ENCODE measurements at places on chromosomes 13 and 19.
A peak's percentile ranks its signal among the peaks of the same experiment; 100 is the strongest.

DNA sequence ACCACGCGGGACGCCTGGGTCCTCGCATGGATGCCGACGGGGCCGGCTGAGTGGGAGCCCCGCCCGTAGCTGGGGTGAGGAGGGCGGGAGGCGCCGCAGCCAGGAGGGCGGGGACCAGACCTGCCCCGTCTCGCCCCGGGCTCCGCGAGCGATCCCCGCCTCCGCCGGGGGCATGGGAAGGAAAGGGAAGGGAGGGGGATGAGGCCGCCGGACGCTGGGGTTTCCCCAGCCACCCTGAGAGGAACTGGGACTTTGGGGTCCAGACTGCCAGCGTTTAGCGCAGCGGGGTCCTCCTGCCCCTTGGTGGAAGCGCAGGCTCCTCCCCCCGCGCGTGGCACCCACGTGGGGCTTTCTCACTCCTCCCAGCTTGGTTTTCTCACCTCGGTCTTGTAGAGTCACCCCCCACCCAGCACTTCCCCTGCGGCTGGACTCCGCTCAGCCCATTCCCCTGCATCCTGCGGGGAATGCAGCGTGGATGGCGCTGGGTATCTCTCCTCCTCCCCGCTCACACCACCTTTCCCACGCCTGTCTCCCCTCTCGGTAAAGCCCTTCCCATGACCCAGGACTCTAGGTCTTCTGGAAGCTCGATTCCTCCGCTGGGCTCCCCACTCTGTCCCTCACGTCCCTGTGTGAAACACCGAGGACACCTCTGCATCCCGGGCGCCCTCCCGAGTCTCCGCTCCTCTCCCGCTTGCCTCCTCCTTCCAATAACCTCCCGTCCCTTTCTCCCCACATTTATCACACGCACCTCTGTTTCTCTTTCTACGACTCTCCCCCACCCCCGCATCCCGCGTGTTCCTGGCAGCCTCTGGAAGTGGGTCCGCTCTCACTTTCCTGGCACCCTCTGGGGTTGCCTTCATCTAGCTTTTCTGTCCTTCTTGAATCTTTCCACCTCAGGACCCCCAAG, 2.1 kb downstream of the TGFB1 start:
- peak; percentile 88 for DNase-seq

DNA sequence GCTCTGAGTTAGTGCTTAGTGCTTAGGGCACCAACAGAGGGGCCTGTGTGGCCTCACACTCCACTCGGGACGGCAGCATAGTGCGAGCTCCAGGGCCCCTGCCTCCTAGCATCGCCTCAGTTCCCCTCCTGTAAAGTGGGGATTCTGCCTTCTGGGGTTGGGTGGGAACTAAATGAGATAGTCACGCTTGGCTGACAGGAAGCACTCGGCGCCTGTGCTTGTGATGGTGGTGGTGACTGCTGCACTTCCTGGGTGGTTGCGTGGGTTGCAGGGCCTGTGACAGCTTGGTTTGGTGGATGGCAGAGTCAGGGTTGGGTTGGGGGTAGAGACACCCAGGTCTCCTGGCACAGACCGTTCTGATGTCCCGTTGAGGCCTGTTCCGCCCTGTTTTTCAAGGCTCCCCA, 7.7 kb downstream of the PLEKHF1 start:
- peak; percentile 67 for DNase-seq

GRCh38 chr13:100536643-100537180, 51.9 kb downstream of the GGACT start:
- DNase-seq: no peak

GRCh38 chr13:76600081-76600480, 286.1 kb downstream of the KCTD12 start:
- no peak for DNase-seq

DNA sequence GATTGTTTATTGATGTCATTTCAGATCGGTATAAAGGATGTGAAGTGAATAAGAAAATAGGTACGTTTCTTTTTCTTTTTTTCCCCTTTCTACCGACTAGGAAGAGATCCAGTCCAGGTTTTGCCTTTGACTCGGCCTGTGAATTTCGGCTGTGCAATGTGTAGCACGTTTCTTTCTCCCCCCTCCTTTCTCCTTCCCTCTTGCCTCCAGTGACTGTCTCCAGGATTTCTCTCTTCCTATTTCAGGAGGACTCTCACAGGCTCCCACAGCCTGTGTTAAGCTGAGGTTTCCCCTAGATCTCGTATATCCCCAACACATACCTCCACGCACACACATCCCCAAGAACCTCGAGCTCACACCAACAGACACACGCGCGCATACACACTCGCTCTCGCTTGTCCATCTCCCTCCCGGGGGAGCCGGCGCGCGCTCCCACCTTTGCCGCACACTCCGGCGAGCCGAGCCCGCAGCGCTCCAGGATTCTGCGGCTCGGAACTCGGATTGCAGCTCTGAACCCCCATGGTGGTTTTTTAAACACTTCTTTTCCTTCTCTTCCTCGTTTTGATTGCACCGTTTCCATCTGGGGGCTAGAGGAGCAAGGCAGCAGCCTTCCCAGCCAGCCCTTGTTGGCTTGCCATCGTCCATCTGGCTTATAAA, at the start of gene GPC6:
TSS of gene GPC6 (plus strand) at position 185 of the 657 bp plus-strand sequence.
- DNase-seq: no peak

- DNase-seq: no peak
These were observed 13.6 kb upstream of the ZNF14 start for GRCh38 chr19:19746286-19747213.

DNA sequence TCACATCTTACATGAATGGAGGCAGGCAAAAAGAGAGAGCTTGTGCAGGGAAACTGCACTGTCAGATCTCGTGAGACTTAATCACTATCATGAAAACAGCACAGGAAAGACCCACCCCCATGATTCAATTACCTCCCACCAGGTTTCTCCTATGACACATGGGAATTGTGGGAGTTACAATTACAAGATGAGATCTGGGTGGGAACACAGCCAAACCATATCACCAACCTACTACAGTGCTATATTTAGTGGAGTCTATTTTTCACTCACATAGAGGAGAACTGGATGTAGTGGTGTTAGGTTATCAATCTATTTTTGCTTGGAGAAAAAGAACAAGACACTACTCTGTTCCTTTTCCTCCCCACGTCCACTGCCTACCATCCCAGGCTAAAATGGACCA, 276.6 kb downstream of the KCTD12 start:
- no peak for DNase-seq

- DNase-seq: no peak
These were observed 163.4 kb upstream of the TSC22D1 start for GRCh38 chr13:44739539-44739938.

- no peak for DNase-seq
These were observed 80.4 kb downstream of the INSR start for GRCh38 chr19:7213628-7214323.

- peak; percentile 64 for DNase-seq
These were observed 463.8 kb downstream of the ITGBL1 start for GRCh38 chr13:101916108-101916774.

- no peak for DNase-seq
These were observed 14.7 kb downstream of the B3GLCT start for GRCh38 chr13:31214435-31214834.

GRCh38 chr13:99431927-99432608, 69.2 kb upstream of the TM9SF2 start:
- DNase-seq: no peak

DNA sequence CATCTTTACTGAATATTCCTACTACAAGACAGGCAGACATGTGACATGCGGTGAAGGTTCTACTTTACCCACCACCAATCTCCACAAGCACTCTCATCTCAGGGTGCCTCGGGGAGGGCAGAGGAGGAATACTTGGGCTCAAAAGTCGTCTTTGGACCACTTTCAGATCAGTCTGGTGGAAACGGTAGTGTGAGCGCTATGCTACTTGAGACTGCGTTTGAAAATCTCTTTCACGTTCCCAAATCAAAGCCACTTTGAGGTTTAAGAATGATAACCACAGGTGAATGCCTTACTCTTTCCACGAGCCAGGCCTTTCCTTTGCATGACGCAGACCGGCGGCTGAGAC, 1.5 kb upstream of the SOX1 start:
- DNase-seq: no peak

GRCh38 chr19:6705931-6706632, 14.4 kb downstream of the C3 start:
- peak; percentile 46 for DNase-seq

DNA sequence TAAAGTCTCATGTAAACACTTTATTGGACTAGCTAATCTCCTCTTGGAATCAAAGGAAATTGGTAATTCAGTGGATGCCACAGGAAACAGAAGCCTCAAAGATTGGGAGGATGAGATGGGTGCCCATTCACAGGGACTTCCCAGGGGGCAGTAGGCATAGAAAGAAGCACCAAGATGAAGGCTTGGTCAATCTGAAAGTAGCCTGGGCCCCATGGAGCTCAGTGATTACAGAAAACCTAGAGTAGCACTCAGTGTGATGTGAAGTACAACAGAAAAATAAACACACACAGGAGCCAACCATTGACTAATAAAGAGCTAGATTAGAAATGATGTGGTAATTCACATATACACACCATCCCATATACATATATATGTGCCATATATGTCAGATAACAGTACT, 560.6 kb downstream of the TBC1D4 start:
- DNase-seq: no peak

DNA sequence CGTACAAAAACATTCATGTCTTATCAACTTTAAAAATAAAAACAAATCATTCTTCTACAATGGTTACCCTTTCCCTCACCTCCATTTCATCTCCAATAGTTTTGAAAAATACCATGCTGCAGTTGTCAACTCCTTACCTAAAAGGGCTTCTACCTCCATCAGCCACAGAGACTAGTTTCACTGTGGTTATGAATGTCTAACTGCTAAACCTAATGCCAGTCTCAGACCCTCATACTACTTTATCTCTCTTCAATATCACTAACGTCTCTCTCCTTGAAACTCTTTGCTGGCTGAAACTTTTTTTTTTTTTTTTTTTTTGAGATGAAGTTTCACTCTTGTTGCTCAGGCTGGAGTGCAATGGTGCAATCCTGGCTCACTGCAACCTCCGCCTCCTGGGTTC, 27.1 kb downstream of the LNX2 start:
- no peak for DNase-seq

GRCh38 chr19:22832031-22832762, at the start of gene ZNF723:
Gene ZNF723 (plus strand): TSS chr19:22832291. CDS start chr19:22832380, 89 bp downstream.
- no peak for DNase-seq

DNA sequence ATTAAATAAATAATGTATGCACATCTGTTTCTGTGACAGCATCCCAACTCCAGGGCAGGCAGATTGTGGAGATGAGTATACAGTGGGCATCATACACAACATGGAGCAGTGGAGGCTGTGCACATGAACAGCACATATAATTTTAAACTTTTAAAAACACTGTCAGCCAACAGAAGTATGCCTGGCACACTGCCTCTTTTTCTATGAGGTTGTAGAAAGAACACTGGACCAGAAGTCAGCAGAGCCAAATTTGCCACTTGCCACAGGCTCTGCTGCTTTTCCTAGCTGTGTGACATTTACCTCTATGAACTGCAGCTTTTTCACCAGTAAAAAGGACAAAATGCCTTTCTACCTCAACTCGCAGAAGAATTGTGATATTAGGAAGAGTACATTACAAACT, 118.7 kb downstream of the FRY start:
- no peak for DNase-seq

DNA sequence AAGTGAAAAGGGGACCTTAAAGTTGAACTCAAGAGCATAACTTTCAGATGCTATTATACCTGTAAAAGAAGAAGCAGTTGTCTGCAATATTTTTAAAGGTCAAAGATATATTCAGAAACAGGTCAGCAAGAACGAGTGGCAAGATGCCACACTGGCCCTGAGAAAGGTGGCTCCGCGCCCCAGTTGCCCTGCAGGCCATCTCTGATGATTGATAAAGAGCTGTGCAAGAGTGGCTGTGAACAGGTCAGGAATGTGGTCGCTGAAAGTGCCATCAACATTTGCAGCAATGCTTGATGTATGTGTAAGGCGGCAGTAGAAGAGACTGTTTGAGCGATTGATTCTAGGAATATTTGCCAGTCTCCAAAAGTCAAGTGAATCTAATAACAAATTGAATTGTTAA, 664.2 kb upstream of the SLC10A2 start:
- DNase-seq: no peak

- no peak for DNase-seq
These were observed 221.9 kb upstream of the SLC10A2 start for GRCh38 chr13:103288114-103288513.

- peak; percentile 43 for DNase-seq
These were observed 19.8 kb upstream of the ATP11A start for GRCh38 chr13:112669881-112670499.

DNA sequence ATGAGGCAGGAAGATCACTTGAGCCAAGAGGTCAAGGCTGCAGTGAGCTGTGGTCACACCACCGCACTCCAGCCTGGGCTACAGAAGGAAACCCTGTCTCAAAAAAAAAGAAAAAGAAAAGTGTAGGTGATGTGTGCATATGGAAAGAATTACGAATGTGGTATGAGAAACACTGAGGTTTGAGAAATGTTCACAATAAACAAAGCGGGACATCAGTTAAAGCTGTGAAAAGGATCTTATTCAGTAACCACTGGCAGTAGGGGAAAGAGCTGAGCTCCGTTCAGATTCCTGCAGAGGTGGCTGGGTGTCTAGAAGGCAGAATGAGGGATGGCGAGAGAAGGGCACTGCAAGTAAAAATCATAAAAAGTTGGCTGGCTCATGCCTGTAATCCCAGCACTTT, 4.1 kb upstream of the IGSF23 start:
- no peak for DNase-seq

DNA sequence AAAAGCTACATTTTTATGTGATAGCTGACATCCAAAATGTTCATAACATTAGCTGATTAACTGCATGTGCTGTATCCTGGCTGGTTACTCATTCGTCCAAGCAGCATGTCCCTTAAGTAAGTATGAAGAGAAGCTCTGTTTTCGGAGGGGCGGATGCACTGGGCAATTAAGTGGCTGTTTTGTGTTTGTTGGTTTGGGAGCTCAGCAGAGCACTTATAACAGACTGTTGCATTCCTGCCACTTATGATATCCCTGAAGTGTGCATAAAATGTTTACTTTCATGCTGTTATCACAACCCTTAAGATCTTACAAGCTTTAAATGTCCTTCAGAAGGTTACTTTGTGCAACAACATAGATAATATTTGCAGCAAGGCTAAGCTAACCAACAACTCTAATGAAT, 264.1 kb downstream of the NALCN start:
- no peak for DNase-seq

- DNase-seq: peak; percentile 74
These were observed at the start of gene MAP4K1 for GRCh38 chr19:38617764-38618589. Gene MAP4K1 (minus strand): TSS chr19:38617953. CDS start chr19:38617895, 58 bp downstream.

DNA sequence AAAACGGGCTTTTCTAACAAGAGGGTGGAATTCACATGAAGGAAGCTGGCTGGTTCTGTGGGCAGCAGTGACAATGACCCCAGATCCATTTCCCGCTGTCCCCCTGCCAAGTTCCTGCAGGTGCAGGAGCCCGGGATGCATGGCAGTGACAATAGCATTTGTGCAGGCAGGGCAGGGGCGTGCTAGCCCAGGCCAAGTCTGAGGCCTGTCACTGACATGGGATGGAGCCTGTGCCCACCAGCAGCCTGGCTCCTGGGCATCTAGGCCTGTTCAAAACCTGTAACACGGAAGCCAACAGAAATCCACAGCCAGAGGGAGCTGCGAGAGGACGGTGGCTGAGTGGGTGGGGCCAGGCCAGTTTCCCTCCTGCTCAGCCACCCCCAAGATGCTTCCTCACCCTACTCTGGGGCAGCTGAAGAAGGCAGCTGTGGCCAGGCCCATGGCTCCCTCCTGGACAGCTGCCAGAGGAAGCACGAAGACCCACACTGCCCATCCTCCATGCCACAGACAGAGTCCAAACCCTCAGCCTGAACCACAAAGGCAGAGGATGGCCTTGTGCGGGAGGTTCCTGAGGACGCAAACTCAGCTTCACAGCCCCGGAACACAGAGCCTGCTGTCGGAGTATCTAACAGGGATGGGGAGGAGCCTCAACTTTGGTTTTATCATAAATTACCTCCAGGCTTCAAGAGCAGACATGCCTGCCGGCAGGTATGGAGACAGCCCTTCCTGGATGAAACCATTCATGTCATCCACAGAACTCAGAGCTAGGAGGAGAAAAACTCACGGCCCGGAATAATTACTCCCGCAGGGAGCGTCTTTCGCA, 74.0 kb downstream of the CEBPG start:
- DNase-seq: peak; percentile 54
